ENCODE measurements at places on chromosomes 13 and 19. TPM values are rescaled to one million over a fixed set of nuclear protein-coding genes. Genes with fewer than 3 reads are reported as not detected.

Gene ZIC2
- not detected for total RNA-seq

Gene RUBCNL
- 5.8 TPM for total RNA-seq

Gene ENOX1
- total RNA-seq: not detected

Gene FUT2
- total RNA-seq: not detected

Gene GNG7
- total RNA-seq: 2.1 TPM

Gene TMEM145
- total RNA-seq: not detected

Gene ZNF729
- total RNA-seq: not detected

Gene EPS8L1
- 1.8 TPM for total RNA-seq

- H3K4me1 ChIP-seq: no peaks in the 10 kb centered on the region
- H3K36me3 ChIP-seq: no peaks in the 10 kb centered on the region
- H3K4me3 ChIP-seq: no peak overlapping the region
- H3K27me3 ChIP-seq: no peaks in the 10 kb centered on the region
- no peak for DNase-seq
- H3K27ac ChIP-seq: no peak overlapping the region
Observed at GRCh38 chr13:103405297-103405696, 339.1 kb upstream of the SLC10A2 start.

GRCh38 chr13:97043302-97043701 is 49.0 kb upstream of the OXGR1 start:
- H3K27ac ChIP-seq: no peak overlapping the region
- peaks cover 15% of the 10 kb centered on the region for H3K27me3 ChIP-seq
- no peaks in the 10 kb centered on the region for H3K4me1 ChIP-seq
- DNase-seq: no peak

GRCh38 chr13:110413016-110413675 is 106.1 kb downstream of the COL4A2 start:
- peaks cover 5% of the 10 kb centered on the region for H3K36me3 ChIP-seq
- no peak overlapping the region for H3K27ac ChIP-seq
- DNase-seq: no peak
- H3K27me3 ChIP-seq: peaks cover 82% of the 10 kb centered on the region
- H3K4me3 ChIP-seq: no peak overlapping the region

DNA sequence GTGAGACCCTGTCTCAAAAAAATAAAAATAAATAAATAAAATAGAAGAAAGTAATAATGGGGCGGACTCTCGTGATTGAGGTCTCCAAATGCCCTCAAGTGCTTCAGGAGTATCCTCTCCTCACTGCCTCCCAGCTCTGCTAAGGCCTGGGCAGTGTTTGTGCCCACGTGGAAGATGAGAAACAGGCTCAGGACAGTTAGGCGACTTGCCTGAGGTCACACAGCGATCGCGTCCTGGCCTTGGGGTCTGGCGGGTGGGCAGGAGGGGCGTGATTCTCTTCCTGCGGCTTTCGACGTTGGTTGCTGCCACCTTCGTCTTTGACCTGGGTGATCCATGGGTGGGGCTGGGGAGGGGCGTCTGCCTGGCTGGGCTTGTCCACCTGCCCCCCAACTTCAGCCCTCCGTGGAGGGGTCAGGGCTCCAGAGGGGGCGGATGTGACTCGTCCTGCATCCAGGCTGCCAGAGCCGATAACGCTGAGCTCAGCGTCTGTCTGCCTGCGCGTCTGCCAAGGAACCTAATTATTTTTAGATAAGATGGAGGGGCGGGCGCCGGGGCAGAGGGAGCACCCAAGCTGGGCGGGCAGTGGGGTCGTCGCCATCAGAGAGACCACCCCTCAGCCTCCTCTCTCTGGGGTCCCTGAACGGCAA is 56.9 kb downstream of the NFIC start:
- DNase-seq: no peak
- H3K27me3 ChIP-seq: no peaks in the 10 kb centered on the region
- peaks cover 7% of the 10 kb centered on the region for H3K4me1 ChIP-seq

DNA sequence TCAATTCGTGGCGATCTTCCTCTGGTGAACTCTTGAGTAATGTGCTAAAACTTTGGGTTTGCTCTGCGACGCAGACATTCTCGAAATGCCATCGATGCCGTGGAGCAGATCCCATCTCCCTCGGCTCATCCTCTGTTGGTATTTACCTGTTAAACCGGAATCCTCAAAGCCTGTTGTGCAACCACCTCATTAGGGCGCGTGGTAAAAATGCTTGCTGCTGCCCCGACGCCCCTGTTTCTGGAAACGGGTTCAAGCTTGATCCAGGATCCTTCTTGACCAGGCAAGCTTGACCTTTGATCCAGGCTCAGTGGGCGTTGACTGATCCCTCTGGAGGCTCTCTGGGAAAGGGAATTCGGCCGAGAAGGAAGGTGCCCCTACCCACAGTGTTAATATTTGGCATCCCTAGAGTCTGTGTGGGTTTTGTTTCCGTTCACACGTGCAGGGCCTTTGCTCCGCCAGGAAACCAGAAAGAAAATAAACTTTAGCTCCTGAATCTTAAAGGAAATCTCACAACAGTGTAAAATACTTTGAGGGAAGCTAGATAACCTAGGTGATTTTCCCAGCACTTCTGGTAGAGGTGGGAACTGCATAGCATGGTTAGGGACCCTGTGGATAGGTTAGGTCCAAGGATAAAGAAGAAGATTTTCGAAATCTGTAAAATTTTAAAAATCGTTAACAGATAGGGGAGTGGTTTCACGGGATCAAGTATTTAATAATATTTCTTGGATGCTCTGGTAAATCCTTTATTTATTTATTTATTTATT is 1.1 kb downstream of the LSM14A start:
- no peak for DNase-seq
- peak overlapping the region; percentile 90 for H3K4me3 ChIP-seq
- H3K4me1 ChIP-seq: peaks cover 42% of the 10 kb centered on the region

- H3K27me3 ChIP-seq: no peaks in the 10 kb centered on the region
- peak overlapping the region; percentile 41 for H3K4me3 ChIP-seq
- no peak overlapping the region for H3K27ac ChIP-seq
- H3K36me3 ChIP-seq: peaks cover 14% of the 10 kb centered on the region
Observed at GRCh38 chr19:6856749-6857372, 30.5 kb upstream of the ADGRE1 start.

All from T-helper 17 cell (primary cell).